ENCODE measurements at places on chromosomes 1 and 21.

- DNase-seq: no peak
Measured at GRCh38 chr1:184753608-184754475, 816 bp downstream of the EDEM3 start.

DNA sequence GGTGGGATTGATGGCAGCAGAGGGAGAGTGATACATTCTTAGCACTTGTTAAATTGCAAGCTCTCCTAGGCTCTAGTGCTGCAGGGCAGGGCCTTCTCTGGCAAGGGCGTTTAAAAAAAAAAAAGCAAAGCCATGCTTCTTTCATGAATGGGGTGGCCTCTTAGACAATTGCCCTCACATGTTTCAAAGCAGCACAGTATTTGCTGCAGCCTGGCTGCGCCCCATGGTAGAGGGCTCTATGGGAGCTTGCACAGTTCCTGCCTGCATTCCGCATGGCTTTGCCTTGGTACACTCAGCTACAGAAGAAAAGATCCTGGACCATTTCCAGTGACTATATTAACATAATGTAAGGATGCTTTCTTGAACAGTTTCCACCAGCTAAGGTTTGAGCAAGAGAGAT is 267.2 kb downstream of the ZNF648 start:
- DNase-seq: no peak

DNA sequence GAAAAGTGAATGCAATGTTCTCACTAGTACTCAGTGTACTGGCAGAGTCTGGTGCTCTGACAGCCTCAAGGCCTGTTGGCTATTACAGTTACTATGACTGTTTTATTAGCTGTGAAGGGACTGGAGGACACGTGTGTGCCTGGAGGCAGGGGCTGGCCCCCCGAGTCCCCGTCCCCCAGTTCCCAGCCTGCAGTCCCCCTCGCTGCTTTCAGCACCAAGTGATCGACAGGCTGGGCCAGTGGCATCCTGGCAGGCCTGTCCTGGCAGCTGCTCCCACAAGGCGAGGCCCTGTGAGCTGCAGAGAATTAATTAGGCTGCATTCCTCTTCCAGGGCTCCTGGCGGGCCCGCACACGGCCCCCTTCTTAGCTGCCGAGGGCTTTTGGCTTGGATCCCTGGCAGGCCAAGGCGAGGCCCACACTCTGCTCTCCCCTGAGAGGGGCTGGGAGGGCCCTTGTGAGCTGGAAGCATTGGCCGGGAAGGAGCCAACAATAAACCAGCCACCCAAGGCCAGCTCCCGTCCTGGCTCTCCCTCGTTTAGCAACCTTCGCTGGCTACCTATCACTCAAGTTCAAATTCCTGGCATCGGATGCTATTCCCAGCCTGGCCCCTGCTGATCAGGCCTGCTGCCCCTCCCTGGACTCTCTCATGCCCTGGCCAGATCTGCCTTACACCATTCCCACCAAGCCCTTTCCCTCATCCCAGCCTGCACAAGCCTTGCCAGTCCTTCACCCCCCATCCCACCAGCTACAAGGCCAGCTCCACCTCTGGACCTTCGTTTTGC is 9.8 kb downstream of the EDN2 start:
- no peak for DNase-seq

DNA sequence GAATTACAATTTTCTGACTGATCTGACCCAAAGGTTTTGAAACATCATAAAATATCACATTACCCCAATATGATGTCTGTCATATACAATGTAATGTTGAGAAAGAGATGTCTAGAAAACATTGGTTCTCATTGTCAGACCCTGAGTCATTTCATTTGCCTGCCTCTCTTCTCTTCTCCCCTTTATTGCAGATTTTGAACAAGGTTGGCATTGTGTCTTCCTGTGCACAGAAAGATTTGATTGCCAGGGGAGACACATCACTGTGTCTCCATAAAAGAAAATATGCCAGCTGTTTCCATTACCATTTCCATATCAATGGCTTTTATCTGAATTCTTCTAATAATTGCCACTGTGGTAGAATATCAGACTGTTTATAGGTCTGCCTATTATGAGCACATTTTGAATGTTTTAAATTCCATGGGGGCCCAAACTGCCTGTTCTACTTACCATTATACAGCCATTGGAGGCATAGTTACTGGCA is 65.6 kb downstream of the IFI44 start:
- DNase-seq: no peak

DNA sequence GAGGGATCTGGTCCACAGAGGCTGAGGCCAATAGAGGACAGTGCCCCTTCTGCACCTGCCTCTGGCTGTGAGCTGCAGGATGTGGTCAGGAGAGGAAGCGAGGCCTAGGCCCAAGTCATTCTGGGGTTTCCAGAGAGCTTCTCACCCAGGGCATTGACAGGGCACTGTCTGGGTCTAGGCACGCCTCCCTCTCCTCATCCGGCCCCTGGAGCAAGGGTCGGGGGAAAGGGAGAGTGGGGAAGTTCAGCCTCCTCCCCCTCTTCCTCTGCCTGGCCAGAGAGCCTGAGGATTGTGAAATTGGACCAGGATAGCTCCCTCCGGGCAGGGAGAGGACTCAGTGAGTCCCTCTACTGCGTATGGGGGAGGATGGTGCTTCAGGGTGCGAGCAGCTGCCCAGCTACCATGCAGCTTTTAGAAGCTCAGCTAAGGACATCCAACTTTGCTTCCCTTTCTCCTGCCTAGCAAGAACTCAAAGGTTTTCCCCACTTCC is 6.3 kb upstream of the INAVA start:
- peak; percentile 69 for DNase-seq

DNA sequence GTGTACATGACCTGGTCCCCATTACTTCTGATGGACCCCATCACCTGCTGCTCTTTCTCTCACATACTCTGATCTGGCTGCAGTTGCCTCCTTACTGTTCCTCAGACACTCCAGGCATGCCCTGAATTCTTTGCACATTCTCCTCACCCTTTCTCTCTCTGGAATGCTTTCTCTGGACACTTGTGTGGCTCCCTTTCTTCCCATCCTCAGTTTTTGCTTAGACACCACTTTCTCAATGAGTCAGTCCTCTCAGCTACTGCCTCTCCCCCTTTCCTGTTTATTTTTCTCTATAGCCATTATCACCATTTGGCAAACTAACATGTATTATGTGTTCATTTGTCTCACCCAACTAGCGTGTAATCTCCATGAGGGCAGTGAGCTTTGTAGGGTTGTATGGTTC is 28.1 kb downstream of the PLXNA2 start:
- no peak for DNase-seq

DNA sequence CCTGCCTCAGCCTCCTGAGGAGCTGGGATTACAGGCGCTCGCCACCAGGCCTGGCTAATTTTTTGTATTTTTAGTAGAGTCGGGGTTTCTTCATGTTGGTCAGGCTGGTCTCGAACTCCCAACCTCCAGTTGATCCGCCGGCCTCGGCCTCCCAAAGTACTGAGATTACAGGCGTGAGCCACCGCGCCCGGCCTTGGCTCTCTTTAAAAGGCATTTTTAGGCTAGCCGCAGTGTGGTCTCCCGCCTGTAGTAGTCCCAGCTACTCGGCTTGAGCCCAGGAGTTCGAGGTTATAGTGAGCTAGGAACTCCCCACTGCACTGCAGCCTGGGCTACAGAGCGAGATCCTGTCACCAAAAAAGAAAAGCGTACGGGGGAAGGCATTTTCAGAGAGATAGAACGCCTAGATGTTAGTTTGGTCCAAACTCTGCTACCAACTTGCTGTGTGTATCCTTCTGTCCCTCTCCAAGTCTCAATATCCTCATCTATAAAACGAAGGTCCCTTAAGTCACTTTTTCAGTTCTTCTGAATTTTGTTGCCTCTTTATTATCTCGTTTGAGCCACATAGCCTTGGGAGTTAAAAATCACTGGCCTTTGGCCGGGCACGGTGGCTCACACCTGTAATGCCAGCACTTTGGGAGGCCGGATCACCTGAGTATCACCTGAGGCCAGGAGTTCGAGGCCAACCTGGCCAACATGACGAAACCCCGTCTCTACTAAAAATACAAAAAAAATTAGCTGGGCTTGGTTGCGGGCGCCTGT is 734 bp downstream of the MED18 start:
- DNase-seq: no peak

DNA sequence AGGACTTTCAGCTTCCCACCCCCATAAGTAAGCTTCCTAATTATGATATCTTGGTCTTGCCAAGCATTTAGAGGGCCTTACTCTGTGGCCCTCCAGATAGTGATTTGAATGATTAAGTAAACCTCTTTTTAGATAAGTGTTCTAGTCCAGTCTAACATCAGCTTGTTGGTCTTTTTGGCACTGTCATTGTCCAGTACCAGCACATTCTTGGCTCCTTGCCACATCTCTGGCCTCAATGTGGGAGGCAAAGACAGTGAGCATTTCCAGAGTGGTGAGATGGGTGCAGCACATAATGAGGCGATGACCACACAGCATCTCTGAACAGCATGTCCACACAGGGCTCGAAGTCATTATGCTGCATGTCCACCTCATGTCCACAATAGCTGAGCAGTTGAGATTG is 6.1 kb downstream of the CAPZA1 start:
- DNase-seq: no peak

- no peak for DNase-seq
Measured at GRCh38 chr1:117828201-117828600, 101.2 kb downstream of the GDAP2 start.

- DNase-seq: no peak
Measured at GRCh38 chr1:1630965-1631781, 800 bp upstream of the MMP23B start.

DNA sequence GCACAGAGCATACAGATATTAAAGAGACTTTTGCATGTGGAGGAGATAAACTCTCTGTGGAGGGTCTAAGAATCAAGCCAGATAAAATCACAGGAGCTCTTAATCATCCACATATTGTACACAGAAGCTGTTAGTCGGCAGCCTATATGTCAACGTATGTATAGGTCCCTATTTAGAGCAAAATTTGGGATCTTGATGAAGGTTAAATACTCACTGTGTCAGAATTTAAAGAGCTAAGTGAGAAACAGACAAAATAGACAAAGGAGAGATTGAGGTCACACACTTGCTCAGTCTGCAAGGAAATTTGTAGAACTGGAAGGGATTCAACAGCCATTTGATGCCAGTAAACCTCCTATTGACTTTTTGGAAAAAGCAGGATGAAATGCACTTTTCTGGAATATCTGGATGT is 4.1 kb upstream of the IRF2BP2 start:
- no peak for DNase-seq

DNA sequence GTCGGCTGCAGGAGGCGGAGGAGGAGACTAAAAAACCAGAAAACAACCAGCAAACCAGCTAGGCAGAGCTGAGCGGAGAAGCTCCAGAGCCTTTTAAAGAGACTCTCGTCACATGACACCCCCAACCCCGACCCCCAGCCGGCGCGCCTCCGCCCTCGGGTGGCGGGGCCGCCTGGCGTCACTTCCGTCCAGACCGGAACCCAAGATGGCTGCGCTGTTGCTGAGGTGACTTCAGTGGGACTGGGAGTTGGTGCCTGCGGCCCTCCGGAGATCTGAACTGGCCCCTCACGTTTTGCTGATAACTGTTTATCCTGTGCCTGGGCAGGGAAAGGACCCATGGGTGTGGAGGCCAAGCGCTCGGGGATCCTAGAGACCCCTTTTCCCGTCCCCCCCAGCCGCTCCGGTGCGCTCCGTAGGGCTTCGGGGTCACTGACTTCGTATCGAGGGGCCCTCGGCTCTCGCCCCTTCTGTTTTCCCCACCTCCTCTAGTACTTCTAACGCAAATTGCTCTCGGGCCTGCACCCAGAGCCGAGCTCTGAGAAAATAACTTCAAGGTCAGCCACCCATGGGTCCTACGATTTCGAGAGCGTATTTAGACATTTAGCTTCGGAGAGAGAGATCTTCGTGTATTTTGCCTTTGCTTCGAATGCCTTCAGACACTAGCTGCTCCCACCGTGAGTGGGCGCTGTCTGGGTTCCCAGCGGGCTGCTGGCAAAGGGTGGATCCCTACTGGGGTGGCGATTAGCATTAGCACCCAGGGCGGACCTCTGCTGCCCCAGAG is at the start of gene SDHC:
Gene SDHC (plus strand): TSS at position 181 of the 781 bp plus-strand sequence. CDS start 25 bp downstream, at position 206.
- DNase-seq: peak; percentile 84

DNA sequence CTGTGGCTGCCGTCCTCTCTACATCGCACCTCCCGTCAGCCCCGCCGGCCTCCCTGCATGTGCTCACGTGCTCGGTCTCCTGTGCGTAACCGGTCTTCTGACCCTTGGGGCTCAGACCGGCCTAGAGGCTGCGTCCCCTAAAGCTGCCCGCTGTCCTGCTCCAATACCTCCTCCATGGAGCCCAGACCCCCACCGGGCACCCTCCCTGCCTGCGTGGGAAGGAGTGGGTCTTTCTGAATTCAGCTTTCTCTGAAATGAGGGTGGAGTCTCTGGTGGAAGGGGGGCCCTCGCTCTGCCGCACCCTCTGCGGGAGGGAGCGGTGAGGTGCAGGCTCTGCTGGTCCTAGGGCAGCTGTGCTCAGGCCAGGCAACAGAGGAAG is 18.7 kb upstream of the POFUT2 start:
- DNase-seq: no peak

DNA sequence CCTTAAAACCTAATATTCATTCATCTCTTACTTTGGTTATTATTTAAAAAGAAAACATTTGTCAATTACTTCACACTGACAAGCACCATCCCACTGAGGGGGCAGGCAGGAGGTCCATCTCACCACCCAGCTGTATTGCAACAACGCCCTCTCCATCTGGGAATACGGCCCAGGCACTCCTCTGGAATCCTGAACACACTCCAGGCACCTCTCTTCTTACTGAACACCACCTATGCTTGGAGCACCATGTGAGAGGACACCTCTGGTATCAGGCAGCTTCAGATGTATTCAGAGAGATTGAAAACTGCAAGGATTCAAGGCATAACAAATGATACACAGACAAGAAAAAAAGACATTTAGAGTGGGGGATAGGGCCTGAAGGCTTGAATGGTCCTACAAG is 147.1 kb downstream of the CACNA1E start:
- DNase-seq: no peak

- no peak for DNase-seq
Measured at GRCh38 chr21:35451276-35451675, 402.2 kb upstream of the RUNX1 start.

DNA sequence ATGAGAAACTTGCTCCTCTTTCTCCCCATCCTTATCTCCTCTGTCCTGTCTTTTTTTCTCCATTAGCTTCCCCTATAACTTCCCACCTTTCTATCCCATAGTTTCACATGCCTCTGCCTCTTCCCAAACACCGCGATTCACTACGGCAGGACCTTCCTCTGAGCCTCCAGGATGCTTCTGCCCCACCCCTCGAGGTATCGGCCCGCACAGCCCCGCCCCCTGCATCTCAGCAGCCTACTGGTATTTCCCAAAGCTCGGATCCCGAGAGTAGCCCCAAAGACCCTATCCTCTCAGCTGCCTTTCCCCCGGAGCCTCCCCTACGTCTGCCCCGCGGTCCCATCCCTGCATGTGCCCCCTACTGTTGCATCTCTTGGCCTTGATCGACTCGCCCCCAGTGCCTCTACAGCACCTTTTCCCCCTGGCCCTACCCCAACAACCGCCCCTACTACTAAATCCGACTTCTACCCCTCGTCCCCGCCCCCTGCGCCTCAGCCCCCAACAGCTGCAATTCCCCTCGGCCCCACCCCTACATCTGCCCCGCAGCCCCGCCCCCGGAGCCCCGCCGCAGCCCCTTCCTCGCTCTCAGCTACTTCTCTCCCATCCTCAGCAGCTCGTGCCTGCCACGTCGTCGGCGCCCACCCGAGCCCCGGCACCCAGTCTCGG is 512 bp downstream of the PIAS3 start:
- DNase-seq: no peak

GRCh38 chr21:17526776-17527175 is 13.9 kb downstream of the CXADR start:
- DNase-seq: no peak

- DNase-seq: peak; percentile 27
Measured at GRCh38 chr1:62841587-62842169, 57.7 kb downstream of the ATG4C start.
